ENCODE measurements at places on chromosomes 4 and X.

DNA sequence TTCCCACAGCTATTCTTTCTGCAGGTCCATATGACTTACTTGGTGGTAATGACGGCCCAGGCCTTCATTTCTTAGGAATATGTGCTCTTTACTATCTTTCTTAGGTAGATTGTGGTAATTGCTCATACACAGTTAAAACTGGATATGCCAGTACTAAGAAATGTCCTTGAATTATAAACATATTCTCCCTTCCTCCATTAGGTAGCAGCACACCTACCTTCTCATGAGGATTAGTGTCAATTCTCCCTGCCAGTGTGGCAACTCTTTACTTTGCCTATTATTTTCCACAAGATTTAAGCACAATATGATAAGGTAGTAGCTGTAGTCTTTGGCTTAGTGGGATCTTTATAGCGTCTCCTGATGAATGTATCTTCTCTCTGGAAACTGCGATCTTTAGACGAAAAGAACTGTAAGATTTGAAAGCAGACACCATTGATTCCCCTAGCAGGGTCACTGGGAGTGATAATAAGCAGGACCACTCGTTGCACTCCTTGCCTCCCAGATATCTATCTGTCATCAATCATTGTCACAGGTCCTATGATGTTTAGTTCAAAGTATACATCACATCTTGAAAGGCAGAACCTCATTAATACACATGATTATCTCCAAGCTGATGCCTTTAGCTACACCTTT, 1240.7 kb downstream of the C4orf33 start:
- DNase-seq: no peak

DNA sequence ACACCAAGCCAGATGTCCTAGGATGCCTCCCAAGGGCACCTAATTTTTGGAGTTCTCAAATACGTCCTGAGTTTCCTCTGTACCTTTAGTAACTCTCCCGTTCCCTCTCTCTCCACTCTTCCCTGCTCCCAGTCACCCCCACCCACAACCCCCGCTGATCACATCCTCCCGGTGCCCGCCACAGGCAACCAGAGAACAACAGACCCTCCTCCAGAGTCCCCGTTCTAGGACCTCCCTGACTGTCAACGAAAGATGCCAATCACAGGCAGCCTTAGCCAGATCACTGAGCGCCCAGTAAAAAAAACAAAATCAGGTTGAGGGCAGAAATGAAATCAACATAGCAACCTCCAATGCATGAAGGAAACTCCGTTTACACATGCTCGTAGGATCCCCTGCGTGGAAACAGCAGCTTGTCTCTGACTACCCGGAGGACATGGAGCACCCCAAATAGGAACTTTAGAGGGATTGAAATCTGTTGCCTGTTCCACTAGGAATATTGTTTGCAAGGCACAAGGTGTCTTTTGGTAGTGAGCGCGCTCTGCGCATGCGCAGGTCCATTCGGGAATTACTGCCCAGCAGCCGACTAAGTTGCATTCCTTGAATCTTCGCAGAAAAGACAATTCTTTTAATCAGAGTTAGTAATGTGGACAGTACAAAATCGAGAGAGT, at the start of gene GABRB1:
Gene GABRB1 (plus strand): TSS at position 557 of the 668 bp plus-strand sequence.
- DNase-seq: no peak

GRCh38 chrX:119398974-119399771, at the start of gene SLC25A43:
TSS of gene SLC25A43 (plus strand) at chrX:119399336. CDS start at chrX:119399404, 68 bp downstream.
- DNase-seq: peak; percentile 1

DNA sequence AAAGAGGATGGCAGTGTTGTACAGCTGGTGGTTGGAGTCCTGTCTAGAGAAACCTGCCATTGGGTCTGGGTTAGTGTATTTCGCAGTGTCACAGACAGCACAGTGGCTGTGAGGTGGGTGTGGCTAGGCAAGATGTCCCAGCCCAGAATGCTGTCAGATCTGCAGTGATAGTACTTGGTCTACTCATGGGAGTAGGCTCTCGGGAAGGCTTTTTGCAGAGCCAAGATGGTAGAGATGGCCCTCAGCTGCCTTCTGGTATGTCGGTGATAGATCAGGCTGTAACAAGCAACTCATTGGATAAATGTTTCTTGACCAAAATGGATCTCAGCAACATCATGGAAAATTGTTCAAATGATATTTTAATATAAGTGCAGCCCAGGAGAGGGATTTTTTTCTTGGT, 84.3 kb upstream of the WDR1 start:
- no peak for DNase-seq

GRCh38 chrX:12949927-12950656, 24.8 kb upstream of the TMSB4X start:
- peak; percentile 69 for DNase-seq

DNA sequence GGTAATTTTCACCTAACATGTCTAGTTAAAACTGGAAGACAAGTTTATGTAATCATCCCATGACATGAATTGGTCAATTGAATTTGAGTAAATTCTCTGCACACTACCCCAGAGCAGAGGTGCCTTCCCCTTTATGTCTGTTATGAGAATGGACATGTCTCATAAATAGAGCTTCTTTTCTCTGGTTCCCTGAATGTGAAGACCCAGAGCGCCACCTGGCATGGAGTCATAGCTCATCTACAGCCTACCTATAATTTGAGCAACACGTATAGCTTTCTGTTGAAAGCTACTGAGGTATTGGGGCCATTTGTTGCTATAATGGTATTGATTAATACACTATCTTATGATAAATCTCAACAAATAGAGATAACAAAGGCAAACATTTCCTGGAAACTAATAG, 626.5 kb upstream of the GALNTL6 start:
- DNase-seq: no peak

DNA sequence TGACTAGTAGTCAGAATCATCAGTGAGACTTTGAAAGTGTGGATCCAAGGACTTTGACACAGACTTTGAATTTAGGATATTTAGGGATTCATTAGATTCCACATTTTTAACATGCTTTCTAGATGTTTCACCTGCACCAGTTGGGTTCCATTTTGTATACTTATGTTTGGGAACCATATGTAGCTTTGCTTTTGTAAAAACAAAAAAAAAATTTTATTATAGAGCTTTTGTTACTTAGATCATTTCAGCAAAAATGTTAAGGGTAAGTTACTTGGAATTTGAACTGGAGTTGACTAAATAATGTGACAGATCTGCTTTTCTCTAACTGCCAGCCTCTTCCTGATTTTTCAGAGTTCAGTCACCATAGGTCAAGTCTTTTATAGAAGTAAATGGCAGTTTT, 14.6 kb downstream of the PDLIM5 start:
- no peak for DNase-seq

- DNase-seq: no peak
Observed at GRCh38 chr4:47624031-47624441, 139.0 kb downstream of the ATP10D start.

DNA sequence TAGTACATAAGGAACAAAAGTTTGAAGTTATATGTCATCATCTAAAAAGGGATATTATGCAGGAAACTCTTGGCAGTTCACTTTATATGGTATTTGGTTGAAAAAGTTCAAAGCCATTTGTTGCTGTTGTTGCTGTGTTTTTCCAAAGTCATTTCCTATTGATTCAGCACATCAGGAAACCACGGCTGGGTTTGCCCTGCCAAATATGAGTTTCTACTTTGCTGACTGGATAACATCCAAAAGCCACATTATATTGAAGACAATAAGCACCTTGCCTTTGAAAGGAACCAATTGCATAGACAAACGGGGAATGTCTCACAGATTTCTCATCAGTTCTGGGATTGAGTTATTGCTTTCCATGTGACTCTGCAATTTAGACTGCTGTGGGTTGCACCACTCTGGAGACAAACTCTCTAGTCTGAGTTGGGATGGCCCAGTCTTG, 206.1 kb downstream of the SLC39A8 start:
- no peak for DNase-seq

GRCh38 chr4:113633467-113633866, 128.1 kb downstream of the CAMK2D start:
- DNase-seq: no peak

DNA sequence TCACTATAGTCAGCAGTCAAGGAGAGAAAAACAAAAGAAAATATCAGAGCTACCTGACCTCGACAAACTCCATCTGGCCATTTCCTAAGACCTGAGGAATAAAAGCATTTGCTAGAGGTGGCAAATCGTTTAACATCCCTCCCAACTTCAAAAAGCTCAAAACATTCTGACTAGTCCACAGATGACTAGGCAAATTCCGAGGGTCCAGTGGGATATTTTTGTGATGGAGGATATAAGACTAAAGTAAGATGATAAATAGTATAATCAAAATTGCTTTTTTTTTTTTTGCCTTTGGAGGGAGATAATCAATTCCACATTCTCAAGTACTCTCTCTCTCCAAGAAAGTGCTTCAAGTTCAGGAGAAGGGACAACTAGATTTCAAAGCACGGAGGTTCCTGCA, 119.1 kb upstream of the ETNPPL start:
- DNase-seq: no peak

DNA sequence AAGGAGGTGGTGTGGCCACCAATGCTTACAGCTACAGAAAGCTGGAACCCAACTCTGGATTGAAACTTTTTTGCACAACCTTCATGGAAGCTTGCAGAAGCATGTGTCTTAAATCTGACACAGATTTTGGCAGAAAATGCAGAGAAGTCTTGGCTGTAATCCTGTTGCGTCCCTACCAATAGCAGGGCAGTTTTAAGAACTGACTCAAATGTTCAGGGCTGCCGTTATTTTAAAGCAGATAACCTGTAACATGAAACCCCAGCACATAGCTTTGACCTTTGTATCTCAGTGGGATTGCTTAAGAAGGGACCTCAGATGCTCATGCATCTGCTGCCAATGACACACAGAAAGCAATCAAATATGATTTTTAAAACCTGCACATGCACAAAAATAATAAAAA, at the start of gene VEGFD:
Gene VEGFD (minus strand): TSS at position 110 of the 400 bp plus-strand sequence. CDS start 467 bp downstream, outside the sequence.
- no peak for DNase-seq

GRCh38 chr4:47213971-47214370, 182.6 kb downstream of the GABRB1 start:
- no peak for DNase-seq

- DNase-seq: no peak
Observed at GRCh38 chr4:70874268-70875156, 27.7 kb upstream of the MOB1B start.

- DNase-seq: no peak
Observed at GRCh38 chrX:130728208-130728607, 174.8 kb downstream of the ENOX2 start.

DNA sequence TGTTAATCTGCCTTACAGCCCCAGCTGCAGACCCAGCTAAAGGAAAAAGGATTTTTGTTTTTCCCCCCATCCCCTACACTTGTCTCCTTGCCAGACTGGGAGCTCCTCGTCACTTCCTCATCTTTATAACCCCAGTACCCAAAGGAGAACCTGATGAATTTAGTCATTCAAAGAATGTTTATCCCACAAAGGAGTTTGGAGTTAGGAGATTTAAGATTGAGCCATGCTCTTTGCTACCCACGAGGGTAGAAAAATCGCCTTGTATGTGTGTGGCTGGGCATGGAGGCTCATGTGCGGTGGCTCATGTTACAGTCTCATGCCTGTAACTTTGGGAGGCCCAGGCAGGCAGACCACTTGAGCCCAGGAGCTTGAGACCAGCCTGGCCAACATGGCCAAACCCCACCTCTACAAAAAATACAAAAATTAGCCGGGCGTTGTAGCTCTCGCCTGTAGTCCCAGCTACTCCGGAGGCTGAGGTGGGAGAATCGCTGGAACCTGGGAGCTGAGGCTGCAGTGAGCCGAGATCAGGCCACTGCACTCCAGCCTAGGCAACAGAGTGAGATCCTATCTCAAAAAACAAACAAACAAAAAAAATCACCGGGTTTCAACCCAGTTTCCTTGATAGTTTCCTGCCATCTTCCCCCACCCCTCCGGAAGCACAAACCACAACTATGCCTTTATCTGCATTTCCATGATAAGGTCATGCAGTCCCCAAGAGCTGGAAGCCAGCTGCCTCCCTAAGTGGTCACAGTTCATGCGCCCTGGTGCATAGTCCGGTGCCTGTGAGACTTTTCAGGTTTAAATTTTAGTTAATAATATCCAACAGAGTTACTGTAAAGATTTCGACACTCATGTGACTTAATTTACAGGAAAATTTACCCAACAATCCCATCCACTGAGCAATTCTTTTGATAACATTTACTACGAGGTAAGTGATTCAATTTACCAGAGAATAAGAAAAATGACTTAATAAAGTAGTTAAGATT, 1.5 kb downstream of the CFAP97 start:
- peak; percentile 30 for DNase-seq

DNA sequence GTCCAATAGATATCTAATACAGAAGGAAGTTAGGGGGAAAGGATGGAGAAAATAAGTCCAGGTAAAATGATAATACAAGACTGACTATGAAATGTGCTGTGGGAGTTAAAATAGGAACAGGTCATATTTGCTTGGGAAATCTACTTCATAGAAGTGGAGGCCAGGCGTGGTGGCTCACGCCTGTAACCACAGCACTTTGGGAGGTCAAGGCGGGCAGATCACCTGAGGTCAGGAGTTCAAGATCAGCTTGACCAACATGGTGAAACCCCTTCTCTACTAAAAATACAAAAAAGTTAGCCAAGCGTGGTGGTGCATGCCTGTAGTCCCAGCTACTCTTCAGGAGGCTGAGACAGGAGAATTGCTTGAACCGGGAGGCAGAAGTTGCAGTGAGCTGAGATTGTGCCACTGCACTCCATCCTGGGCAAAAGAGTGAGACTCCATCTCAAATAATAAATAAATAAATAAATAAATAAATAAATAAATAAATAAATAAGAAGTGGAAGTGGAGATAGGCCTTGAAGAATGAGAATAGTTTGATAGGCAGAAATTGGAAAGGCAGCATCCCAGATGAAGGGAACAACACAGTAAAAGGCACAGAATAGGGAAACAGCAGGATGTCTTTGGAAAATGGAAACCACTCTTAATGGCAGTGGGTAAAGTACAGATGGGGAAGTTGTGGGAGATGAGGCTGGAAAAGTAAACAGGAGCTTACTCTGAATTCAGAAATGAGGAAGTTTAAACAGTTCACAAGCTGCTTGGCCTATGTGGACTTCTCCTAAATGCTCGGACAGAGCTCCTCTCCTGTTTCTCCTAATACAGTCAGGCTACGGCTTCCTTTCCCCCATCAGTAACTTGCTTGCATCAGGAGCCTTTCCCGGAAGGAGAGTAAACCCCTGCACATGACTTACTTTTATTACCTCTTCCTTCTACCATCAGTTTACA, 15.1 kb upstream of the GK start:
- DNase-seq: no peak

All from stimulated activated CD4-positive, alpha-beta T cell treated with anti-CD3 and anti-CD28 coated beads, Interleukin-4, amount 100 ng/mL, for 4 hours (primary cell).